ENCODE measurements at places on chromosomes 12 and 14.

GRCh38 chr14:54818201-54819133 is 84.2 kb downstream of the GCH1 start:
- no peak for DNase-seq

DNA sequence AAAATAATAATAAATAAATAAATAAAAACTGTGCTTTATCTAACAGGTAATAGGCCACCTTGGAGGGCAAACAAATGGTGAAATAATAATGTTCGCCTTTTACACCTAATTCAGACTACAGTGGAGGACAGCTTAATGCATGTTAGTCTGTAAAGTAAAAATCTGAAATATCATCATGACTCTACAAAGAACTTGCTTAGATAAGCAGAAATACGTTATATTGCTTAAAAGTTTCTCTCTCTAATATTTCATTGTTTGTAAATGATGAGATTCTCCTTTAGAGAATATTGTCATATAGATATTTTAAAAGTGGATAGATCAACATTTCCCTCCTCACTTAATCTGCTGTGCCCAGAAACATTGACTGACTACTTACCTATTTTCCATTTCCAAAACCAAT is 98.7 kb upstream of the PDZRN4 start:
- DNase-seq: no peak

GRCh38 chr12:47382305-47382704 is 302.5 kb upstream of the AMIGO2 start:
- no peak for DNase-seq

GRCh38 chr12:4447151-4447550 is 1.5 kb upstream of the FGF6 start:
- DNase-seq: no peak

DNA sequence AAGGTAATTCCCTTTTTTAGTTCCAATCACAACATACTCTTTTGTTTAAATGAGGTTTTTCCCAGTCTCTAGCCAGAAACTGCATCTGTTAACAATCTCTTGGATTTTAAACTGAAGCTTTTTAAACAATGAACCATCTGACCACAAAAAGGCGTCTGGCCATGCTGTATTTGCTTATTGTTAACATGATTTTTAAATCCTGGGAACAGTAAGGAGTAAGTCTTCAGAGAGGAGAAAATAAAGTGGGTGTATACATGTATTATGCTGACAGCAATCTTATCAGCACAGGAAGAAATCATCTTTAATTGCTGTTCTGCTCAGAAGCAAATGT is 106.2 kb downstream of the DAAM1 start:
- no peak for DNase-seq

GRCh38 chr14:50953502-50953901 is 9.2 kb upstream of the PYGL start:
- DNase-seq: no peak

- no peak for DNase-seq
Measured at GRCh38 chr12:126067626-126068329, 1002.5 kb downstream of the AACS start.

- DNase-seq: no peak
Measured at GRCh38 chr14:105426416-105427130, 6.9 kb downstream of the MTA1 start.

DNA sequence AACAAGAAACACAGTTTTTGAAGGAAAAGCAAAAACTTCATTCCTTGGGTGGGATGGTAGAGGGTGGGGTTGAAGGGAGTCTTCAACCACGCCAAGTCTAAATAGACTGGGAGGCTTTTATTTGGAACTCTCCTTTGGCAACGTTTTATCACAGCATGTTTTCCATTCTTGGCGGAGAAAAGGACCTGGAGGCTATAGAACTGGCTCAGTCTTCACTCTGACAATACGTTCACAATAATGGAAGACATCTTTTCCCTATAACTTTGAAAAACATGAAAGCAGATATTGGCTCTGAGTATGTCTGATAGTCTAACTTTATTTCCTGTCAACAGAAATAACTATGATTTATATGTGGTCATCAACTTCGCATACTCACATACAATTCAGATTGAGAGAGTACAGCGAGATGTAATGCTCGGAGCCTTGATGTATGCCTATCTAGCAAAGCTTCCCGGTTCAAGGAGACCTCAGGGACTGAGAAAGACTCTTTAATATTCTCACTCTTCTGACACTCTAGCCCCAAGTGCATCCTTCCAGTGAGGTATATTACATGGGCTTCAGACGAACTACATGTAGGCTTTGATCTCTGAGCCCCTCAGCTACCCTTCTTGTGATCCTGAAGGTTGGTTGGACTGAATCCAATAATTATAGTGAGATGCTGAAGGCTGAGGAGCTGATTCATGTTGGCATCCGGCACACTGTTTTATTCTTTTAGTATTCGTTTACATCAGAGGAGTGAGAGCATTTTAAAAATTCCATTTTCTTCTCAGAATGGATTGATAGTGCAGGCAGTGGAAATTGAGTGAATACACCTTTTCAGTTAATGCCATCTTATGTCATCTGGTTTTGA is 14.0 kb downstream of the TMEM30B start:
- no peak for DNase-seq

DNA sequence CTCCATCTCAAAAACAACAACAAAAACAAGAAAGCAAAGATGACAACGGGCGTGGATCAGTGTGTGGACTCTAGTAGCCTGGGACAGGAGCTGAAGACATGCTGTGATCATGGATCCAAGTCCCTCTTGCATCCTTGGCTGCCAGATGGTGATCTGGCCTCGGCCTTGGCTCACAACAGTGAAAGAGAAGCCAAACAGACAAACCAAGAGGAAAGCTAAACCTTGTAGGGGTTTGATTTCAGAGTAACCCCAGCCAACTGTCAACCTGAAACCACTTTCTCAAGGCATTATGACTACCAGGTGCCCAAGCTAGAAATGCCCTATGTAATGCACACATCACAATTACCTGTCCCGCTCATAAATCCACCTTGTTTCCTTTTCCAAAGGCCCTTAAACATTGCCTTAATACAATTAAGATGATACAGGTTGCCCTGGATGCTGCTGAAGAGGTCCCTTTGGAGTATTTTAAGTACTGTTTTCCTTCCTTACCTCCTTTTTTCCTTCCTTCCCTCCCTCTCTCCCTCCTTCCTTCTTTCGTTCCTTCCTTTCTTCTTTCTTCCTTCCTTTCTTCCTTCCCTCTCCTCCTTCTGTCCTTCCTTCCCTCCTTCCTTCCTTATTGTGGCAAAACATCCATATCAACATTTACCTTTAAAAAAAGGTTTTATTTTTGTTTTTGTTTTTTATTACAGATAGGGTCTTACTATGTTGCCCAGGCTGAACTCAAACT is 41.4 kb upstream of the NINJ2 start:
- no peak for DNase-seq

DNA sequence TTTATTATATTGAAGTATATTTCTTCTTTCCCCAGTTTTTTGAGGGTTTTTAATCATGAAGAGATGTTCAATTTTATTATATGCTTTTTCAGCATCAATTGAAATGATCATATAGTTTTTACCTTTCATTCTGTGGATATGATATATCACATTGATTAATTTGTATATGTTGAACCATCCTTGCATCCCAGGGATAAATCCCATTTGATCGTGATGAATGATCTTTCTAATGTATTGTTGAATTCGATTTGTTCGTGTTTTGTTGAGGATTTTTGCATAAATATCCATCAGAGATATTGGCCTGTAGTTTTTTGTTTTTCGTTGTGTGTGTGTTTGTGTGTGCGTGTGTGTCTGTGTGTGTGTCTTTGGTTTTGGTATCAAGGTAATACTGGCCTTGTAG is 196.4 kb downstream of the CRADD start:
- DNase-seq: no peak

All from globus pallidus (tissue), 1 donor.